ENCODE measurements at places on chromosomes 11 and 22. TPM values are rescaled to one million over a fixed set of nuclear protein-coding genes. Genes with fewer than 3 reads are reported as not detected.

DNA sequence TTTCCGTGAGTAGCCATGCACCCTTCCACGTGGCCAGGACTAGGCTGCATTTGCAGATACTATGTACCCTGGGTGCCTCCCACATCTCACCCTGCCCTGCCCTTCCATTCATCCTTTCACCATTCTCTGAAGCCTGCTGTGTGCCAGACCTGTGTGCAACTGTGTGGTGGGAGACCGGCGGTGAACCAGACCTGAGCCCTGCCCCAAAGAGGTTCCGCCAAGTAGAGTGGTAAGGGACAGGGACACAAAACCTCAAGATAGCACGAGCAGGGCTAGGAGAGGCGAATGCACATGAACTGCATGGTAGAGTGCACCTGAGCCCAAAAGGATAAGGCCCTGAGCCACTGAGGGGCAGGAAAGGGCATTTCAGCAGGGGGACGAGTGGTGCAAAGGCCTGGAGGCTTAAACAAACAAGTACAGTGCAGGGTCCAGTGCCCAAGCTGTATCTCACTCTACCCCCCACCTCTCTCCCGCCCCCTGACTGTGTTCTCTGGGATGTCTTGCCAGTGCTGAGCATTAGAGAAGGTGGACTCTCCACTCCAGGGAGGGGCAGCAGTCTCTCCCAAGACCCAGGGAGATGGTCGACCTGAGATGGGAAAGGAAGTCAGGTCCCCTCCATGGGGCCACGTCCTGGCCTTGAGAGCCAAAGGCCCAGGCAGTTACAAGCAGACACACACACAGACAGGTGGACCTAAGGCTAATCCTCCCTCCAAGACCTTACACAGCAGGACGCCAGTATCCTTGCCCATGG lies 14.1 kb upstream of the ARAP1 start:
- H3K27me3 ChIP-seq = no peaks in the 10 kb centered on the region
- H3K4me1 ChIP-seq = peaks cover 6% of the 10 kb centered on the region
- DNase-seq = no peak

DNA sequence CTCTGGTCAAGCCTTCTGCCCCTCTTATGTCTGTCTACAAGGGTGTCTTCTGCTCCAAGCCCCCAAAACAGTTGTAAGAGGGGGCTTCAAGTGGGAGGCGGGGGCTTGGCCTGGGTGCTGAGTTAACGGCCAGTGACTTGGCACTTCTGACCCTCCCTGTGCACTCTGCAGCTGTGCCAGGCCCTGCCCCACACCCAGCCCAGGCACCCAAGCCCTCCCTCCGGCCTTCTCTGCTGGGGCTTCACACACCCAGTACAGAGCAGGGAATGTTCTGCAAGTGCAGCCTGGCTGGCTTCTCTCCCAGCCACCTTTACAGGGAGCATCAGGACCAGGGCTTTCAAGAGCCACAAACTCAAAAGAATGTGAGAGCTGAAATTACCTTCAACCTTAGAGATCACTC lies 3.8 kb downstream of the TMEM121B start:
- peaks cover 28% of the 10 kb centered on the region for H3K27me3 ChIP-seq
- H3K36me3 ChIP-seq = no peaks in the 10 kb centered on the region
- DNase-seq = no peak
- no peak overlapping the region for H3K27ac ChIP-seq
- H3K4me3 ChIP-seq = no peak overlapping the region
- H3K4me1 ChIP-seq = no peaks in the 10 kb centered on the region

GRCh38 chr22:42174062-42174461 lies 43.5 kb upstream of the CYP2D6 start:
- peaks cover 13% of the 10 kb centered on the region for H3K36me3 ChIP-seq
- no peaks in the 10 kb centered on the region for H3K27me3 ChIP-seq
- no peak overlapping the region for H3K4me3 ChIP-seq
- no peak overlapping the region for H3K27ac ChIP-seq

DNA sequence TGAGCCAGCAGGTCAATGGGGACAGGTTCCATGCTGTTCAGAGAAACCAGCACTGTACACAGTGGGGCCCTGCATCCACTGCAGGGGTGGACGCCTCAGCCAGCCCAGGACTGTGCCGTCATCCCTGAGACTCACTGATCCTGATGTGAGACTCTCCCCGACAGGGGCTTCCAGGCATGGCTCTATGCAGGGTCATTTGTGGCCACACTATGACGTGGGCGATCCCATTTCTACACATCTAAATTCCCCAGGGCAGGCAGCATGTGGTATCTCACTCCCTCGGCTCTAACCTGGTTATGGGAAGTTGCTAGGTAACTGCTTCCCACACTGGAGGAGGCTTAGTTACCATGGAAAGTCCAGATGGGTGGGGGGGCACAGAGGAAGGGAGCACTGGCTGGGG lies 14.2 kb upstream of the FAM83F start:
- H3K4me1 ChIP-seq = no peaks in the 10 kb centered on the region
- DNase-seq = peak; percentile 15
- H3K27me3 ChIP-seq = peaks cover 62% of the 10 kb centered on the region
- H3K36me3 ChIP-seq = no peaks in the 10 kb centered on the region

Gene OR5I1
- not detected for total RNA-seq

- no peaks in the 10 kb centered on the region for H3K27me3 ChIP-seq
- H3K4me3 ChIP-seq = no peak overlapping the region
- H3K4me1 ChIP-seq = peaks cover 10% of the 10 kb centered on the region
- no peak overlapping the region for H3K27ac ChIP-seq
Observed at GRCh38 chr22:46587492-46588278, 32.5 kb upstream of the GRAMD4 start.

GRCh38 chr11:113994077-113994954 lies 19.4 kb downstream of the HTR3A start:
- H3K27me3 ChIP-seq = no peaks in the 10 kb centered on the region
- no peak overlapping the region for H3K4me3 ChIP-seq
- H3K4me1 ChIP-seq = no peaks in the 10 kb centered on the region
- no peak overlapping the region for H3K27ac ChIP-seq
- H3K36me3 ChIP-seq = no peaks in the 10 kb centered on the region
- DNase-seq = no peak

DNA sequence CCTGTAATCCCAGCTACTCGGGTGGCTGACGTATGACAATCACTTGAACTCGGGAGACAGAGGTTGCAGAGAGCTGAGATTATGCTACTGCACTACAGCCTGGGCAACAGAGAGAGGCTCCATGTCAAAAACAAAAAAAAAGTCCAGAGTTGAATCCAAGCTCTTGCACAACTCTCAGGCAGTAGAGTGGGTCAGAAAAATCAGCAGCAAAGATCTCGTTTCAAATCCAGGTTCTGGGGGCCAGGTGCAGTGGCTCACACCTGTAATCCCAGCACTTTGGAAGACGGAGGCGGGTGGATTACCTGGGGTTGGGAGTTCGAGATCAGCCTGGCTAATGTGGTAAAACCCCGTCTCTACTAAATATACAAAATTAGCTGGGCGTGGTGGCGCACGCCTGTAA lies 24.9 kb downstream of the CLPB start:
- H3K36me3 ChIP-seq = no peaks in the 10 kb centered on the region
- H3K27ac ChIP-seq = no peak overlapping the region
- H3K27me3 ChIP-seq = no peaks in the 10 kb centered on the region
- DNase-seq = no peak

Gene SORL1
- total RNA-seq = 1.9 TPM

DNA sequence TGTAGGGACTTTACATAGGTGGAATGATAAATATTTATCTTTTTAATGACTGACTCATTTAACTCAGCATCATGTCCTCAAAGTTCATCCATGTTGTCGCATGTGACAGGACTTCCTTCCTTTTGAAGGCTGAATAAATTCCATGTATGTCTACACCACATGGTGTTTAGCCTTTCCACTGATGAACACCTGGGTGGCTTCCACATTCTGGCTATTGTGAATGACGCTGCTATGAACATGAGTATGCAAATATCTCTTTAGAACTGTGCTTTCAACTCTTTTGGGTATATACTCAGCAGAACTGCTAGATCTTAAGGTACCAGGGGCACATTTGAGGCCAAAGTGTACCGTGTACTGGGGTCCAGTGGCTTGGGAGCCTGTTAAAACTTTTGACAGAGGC lies 24.1 kb downstream of the LARGE1 start:
- H3K36me3 ChIP-seq = no peaks in the 10 kb centered on the region
- H3K27ac ChIP-seq = no peak overlapping the region
- H3K4me3 ChIP-seq = no peak overlapping the region
